Stimulated activated CD4-positive, alpha-beta T cell treated with anti-CD3 and anti-CD28 coated beads, Interleukin-1b, Interleukin-23, amount 100 ng/mL, for 48 hours (primary cell): ENCODE measurements at places on chromosomes 3 and 15.

- no peak for DNase-seq
These were observed 37.2 kb downstream of the HMG20A start for GRCh38 chr15:77457905-77458265.

GRCh38 chr15:99402014-99402729 is 150.9 kb downstream of the LRRC28 start:
- no peak for DNase-seq

GRCh38 chr3:66383998-66384745 is 116.7 kb downstream of the LRIG1 start:
- no peak for DNase-seq

- no peak for DNase-seq
These were observed 41.3 kb upstream of the PRTG start for GRCh38 chr15:55784286-55784685.

- DNase-seq, result no peak
These were observed 85.2 kb upstream of the PRR23E start for GRCh38 chr3:127107491-127108375.

DNA sequence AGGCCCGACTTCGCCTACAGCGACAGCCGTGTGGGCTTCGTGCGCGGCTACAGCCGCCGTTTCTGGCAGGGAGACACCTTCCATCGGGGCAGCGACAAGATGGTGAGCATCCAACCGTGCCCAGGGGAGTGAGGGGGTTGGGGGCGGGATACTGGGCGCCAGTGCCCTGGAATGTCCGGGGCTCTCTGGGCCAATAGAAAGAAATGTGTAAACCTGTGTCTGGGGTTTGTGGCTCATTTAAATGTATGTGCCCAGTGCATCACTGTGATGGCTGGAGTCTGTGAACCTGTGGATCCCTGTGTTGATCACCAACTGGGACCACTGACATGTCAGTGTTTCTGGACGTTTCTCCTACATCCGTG is 423 bp downstream of the CHAC1 start:
- DNase-seq, result no peak

DNA sequence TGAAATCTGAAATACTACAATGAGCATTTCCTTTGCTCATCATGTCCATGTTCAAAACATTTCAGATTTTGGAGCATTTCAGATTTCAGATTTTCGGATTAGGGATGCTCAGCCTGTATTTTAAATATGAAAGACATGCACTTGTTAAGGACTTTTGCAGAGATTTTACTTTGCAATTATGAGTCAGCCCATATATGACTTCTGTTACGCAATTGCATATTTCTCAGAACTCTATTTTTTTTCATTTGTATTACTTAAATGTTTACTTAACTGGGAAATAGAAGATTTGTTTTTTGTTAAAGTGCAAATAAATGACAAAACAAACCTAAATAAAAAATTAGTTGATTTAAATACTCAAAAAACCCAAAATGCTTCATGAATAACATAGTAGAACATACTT is 376.2 kb downstream of the ZBTB20 start:
- no peak for DNase-seq

DNA sequence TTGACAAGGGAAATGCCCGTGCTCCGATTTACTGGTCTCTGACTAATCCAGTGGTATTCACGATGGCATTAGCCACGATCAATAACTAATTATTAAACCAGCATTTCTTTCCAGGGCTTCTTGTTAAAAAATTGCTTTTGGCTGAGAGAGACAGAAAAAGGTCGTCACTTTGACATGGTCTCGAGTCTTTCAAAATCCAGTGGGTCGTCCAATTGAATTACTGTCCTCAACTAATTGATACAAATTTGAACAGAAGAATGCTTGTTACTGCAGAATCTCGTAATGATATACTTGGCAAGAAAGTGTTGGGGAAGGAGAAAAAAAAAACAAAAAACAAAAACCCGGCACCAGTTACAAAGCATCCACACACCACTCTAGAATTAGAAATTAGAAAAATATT is 318.4 kb downstream of the NR2F2 start:
- DNase-seq, result no peak

- DNase-seq, result no peak
These were observed 33.5 kb downstream of the PDIA5 start for GRCh38 chr3:123100193-123100776.

DNA sequence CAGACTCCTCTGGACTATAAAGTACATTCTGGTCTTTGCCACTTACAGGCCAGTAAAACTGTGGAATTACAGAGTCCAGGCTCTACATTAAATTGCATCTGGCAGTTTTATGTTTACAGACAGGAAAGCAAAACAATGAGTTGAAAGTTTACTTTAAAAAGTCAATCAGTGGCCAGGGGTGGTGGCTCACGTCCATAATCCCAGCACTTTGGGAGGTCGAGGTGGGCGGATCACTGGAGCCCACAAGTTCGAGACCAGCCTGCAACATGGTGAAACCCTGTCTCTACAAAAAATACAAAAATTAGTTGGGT is 53.8 kb downstream of the TM4SF4 start:
- DNase-seq, result no peak

- no peak for DNase-seq
These were observed 22.7 kb upstream of the EPHB3 start for GRCh38 chr3:184538666-184539431.

GRCh38 chr15:23567921-23568320 is 2.4 kb downstream of the MKRN3 start:
- DNase-seq, result no peak
